ENCODE measurements at places on chromosomes 16 and 17. TPM values are rescaled to one million over a fixed set of nuclear protein-coding genes. Genes with fewer than 3 reads are reported as not detected.

GRCh38 chr17:76441686-76442340 is 11.1 kb downstream of the UBE2O start:
- DNase-seq: no peak

The ABCA9 gene
- 7.3 TPM for total RNA-seq

The TMEM219 gene
- total RNA-seq: 167 TPM

- peak; percentile 88 for DNase-seq
Measured at GRCh38 chr16:85114909-85115567, 2.8 kb upstream of the CIBAR2 start.

Data from mucosa of gallbladder (tissue), 1 donor.